ENCODE measurements at places on chromosomes 7 and 10.

DNA sequence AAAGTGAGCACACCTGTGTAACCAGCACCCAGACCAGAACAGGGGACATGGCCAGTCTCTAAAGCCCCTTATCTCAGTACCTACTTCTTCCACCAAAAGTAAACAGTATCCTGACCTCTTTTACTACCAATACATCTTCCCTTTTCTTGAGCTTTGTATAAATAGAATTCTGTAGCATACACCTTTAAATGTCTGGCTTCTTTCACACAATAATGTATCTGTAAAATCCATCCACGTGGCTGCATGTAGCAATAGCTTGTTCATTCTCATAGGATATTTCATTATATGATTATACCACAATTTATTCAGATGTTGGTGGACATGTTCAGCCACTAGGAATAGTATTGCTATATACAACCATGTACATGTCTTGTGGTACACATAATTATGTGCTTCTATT lies 40.6 kb downstream of the BTBD16 start:
- no peak for DNase-seq

DNA sequence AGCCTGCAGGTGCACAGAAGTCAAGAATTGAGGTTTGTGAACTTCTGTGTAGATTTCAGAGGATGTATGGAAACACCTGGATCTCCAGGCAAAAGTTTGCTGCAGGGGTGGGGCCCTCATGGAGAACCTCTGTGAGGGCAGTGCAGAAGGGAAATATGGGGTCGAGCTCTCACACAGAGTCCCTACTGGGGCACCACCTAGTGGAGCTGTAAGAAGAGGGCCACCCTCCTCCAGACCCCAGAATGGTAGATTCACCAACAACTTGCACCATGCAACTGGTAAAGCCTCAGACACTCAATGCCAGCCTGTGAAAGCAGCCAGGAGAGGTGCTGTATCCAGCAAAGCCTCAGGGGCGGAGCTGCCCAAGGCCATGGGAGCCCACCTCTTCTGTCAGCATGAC lies 205.8 kb downstream of the CCSER2 start:
- no peak for DNase-seq

GRCh38 chr10:102605712-102606111 lies 38.6 kb upstream of the TRIM8 start:
- DNase-seq = no peak

DNA sequence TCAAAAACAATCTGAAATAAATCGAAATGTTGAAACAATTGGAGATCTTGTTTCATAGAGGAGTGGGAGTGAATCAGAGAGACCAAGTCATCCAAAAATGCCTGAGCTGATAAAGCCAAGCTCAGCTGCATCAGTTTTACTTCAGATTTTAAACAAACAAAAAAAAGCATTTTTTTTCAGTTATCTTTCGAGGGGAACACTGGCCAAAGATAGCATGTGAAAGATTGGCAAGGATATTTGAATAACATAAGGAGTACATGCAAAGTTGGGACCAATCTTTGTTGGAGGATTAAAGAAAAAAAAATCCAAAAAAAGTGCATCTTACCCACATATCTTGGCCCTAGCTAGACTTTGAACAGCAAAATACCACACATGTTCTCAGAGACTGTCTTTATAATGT lies 47.2 kb downstream of the RHOBTB1 start:
- DNase-seq = no peak

GRCh38 chr7:74173491-74173865 lies 678 bp upstream of the EIF4H start:
- no peak for DNase-seq

DNA sequence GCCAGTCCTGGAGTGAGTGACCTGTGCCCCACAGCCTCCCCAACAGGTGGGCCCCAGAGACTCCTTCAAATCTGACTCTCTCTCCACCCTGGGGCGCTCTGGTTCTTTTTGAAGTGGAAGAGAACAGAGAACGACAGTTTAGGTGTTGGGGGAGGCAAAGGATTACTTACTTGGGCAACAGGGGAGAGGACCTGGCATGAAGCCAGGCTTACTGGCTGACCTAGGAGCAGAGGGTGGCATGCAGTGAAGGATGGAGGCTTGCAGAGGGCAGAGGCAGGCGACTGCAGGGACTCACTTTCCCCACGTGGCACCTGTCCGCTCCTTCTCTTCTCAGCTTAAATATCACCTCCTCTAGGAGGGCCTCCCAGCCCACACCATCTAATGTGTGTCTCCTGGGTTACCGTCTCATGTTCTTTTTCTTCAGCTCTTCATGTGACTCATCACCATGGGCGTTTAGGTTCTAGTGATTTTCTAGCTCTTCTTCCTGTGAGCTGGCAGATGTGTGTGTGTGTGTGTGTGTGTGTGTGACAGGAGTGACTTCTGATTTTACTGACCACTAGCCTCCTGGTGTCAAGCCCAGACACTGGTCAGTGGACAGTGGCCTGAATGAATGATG lies 15.5 kb downstream of the LZTS2 start:
- DNase-seq = no peak

- DNase-seq = peak; percentile 58
Observed at GRCh38 chr7:44177570-44178131, 11.6 kb downstream of the GCK start.

- DNase-seq = no peak
Observed at GRCh38 chr7:8998762-8999161, 565.4 kb downstream of the NXPH1 start.

GRCh38 chr10:3542185-3542611 lies 242.8 kb downstream of the KLF6 start:
- no peak for DNase-seq

- no peak for DNase-seq
Observed at GRCh38 chr10:51421853-51422252, 277.5 kb downstream of the CSTF2T start.

DNA sequence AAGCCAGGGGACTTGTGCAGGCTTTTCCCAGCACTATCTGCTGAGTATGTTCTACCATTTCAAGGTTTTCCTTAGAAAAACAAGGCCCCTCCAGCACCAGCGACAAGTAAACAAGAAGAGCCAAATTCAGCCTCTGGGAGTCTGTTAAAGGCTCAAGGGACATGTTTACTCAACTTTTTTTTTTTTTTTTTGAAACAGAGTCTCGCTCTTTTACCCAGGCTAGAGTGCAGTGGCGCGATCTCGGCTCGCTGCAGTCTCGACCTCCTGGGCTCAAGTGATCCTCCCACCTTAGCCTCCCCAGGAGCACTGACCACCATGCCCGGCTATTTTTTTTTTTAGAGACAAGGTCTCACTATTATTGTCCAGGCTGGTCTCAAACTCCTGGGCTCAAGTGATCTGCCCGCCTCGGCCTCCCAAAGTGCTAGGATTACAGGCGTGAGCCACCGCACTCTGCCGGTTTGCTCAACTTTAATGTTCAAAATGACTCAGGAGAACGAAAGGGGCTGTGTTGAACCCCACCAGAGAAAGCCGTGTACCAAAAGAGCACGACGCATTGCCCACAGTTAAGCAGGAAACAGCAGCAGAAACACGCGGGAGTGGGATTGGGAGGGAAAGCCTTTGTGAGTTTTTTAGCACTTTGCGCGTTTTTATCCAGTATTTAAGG lies 772 bp downstream of the PRDX3 start:
- DNase-seq = no peak

DNA sequence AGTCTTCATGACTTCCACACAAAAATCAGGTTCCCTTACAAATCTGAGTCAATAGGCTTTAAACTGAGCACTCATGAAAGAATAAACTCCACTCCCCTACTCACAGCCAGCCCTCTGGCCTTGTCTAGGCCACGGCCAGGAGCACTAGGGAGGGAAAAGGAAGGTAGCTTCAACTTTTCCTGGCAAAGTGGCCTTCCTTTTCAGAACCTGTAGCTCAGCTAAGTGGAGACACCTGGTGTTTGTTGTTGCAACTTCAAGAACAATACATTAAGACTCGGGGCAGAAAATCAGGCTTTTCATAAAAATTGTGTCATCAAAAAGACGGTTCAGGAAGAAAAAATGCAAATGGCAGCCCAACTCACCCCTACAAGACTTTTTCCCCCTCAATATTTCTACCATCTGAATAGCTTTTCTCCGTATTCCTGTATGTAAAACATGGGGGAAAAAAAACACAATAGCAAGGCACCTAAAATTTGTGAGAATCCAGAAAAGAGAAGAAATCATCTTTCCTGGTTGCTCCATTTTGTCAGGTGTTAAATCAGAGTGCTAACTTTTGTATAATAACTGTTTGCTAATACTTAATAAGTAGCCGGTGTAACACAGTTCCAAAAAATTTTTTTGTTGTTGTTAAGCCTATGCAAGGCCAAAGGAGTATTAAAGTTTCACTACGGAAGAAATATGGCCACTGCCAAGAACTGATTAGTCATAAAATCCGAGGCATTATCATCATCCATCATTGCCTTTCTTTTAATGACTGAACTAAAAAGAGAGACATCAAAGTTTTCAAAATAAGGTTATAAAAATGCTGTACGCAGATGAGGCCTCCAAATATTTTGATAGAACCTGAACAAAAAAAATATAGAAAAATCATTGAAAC lies 66.2 kb upstream of the ARID5B start:
- no peak for DNase-seq

DNA sequence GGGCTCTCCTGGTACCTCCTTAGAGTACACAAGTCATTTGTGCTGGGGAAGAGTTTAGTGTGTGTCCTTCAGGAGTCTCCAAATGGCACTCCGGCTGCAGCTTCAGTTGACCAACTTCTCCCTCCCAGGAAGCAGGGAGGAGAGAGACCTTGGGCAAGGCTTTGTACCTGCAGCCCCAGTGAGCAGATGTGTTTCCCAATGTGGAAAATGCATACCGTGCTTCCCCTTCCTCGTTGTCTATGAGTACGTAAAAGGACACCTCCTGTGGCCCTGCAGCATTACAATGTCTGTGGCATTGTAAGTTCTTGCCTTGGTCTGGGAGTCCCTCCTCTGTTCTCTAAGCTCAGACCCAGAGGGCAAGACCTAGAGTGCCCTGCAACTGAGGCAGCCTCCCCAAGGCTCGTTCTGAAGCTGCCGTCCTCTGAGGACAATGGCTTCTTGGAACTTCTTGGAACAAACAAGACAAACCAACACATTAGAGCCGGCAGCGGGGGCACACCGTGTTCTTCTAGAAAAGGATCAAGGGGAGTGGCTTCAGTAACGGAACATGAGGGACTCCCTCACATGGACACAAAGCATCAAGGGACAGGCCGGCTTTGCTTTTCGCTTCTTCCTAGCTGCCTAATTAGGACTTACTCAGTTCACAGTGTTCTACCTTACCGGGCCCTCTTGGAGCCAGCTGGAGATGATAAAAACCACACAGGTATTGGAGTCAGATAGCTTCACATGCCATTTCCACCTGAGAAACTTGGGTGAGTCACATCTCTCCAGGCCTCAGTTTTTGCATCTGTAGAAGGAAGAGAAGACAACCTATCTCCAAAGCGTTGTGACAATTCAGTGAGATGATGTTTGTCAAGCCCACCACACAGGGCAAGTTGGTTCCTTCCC lies 20.9 kb upstream of the PPA1 start:
- DNase-seq = no peak

GRCh38 chr7:33710608-33711007 lies 194.7 kb upstream of the BMPER start:
- DNase-seq = no peak

- DNase-seq = peak; percentile 26
Observed at GRCh38 chr7:96823274-96823673, 113.6 kb upstream of the SEM1 start.

DNA sequence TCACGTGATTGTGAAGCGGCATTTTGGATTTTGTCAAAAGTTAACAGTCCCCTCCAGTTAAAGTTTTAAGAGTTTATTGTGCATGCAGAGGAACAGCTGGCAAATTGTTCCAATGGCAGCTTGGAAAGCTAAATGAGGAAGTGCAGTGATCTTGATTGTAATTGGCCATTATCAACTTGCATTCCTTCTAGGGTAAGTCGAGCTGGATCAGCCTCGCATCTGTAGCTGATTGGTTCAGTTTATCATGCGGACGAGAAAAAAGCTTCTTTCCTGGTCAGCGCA lies 566 bp downstream of the ZNF789 start:
- DNase-seq = peak; percentile 45

GRCh38 chr10:35356725-35357092 lies 20.4 kb downstream of the CCNY start:
- DNase-seq = no peak
